ENCODE measurements at places on chromosomes 6 and 20.
A peak's percentile ranks its signal among the peaks of the same experiment; 100 is the strongest.

GRCh38 chr20:58102744-58103516 lies 125.5 kb downstream of the ANKRD60 start:
- DNase-seq, result no peak

GRCh38 chr6:12893036-12893435 lies 176.5 kb downstream of the PHACTR1 start:
- no peak for DNase-seq

DNA sequence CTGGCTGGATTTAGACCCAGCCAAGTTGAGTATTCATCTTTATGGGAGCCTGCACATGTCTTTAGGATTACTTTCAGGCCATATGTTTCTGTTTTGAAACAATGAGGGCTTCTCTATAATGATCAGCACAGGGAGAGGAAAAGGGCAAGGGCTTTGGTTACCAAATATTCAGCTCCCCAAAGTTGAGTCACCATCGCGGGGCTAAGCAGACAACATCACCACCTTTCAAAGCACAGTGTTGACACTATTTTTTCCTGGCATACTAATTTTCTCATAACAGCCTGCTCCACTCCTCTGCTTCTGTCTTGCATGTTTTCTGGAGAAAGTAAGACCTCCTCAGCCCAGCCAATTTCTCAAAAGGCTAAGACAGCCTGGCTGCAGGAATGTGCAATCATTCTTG lies 4.9 kb downstream of the SCML4 start:
- no peak for DNase-seq

- DNase-seq, result no peak
These were observed 33.3 kb upstream of the NKAIN2 start for GRCh38 chr6:123770247-123770949.

DNA sequence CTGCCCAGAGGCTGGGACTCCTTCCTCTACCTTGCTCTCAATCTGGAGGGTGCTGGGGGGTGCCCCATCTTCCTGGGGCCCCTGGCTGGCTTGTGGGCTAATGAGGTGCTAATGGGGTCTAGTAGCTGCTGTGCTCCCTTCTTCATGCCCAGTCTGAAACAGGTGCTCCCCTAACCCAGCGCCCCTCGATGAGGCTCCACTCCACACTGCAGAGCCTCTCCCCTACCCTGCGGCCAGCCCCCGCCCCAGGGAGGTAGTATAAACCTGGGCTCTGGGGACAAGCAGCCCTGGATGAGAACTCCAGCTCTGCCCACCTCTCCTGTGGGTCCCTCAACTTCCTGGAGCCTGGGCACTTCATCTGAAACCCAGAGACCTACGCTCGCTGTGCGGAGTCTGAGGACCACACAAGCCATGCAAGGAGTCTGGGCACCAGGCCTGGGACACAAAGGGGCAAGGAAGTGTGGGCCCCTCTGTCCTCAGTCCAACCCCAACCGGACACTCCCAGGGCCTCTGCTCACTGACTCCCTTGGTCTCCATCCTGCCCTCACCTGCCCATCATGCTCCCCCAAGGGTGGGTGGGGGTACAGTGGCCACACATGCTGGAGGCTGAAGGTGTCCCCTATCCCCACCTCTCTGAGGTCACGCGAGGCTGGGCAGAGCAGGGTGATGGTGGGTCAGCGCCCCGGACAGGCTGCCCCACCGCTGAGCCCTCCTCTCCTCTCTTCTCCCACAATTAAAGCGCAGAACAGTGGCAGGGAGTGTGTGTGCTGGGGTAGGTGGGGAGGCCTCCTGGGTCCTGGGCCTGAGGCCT lies 6.1 kb downstream of the RPL10A start:
- DNase-seq, result no peak

GRCh38 chr6:35787266-35788218 lies 6.7 kb downstream of the CLPSL1 start:
- DNase-seq, result no peak

DNA sequence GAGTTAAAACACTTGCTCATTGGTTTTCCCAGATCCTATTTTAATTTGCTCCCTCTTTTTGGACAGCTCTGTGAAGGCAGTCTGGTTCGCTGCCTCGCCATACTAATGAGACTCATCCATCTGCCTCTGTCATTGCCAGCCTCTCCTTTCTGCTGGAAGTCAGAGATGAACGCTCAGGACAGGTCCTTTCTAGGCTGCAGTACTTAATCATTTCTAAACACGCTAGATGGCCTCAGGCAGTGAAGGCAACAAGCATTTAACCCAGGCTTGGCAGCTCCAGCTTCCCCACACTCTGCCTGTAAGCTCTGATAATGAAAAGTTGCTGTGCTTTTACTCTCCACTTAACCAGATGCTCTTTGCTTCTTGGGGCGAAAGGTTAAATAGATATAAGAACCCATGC lies 286.7 kb upstream of the POU3F2 start:
- DNase-seq, result no peak

DNA sequence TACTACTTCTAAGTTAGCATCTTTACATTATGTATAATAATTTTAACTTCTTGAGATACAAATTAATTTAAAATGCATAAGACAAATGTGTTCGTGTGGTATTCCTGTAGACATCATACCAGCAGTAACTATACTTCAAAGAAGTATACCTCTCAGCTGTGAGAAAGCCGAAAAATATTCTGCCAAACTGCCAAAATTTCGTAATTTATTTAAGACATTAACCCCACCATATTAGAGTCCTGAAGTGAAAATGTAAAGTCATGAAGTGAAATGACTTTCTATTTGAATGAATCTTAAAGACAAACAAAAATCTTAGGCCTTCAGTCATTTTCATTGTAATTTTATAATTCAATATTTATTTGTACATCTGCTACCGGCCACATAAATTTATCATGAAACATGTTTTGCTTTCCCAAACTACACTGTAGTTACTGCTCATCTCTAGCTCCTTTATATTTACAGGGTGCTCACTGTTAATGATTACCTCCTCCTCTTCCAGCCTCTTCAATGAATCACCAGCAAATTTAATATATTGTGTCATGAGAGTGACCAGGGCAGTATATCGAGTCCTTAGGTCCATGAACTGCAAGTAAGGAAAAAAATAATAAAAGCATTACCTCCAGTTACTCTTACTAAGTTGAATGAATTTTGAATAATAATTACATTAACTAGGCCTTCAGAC lies 18.5 kb downstream of the DST start:
- no peak for DNase-seq

DNA sequence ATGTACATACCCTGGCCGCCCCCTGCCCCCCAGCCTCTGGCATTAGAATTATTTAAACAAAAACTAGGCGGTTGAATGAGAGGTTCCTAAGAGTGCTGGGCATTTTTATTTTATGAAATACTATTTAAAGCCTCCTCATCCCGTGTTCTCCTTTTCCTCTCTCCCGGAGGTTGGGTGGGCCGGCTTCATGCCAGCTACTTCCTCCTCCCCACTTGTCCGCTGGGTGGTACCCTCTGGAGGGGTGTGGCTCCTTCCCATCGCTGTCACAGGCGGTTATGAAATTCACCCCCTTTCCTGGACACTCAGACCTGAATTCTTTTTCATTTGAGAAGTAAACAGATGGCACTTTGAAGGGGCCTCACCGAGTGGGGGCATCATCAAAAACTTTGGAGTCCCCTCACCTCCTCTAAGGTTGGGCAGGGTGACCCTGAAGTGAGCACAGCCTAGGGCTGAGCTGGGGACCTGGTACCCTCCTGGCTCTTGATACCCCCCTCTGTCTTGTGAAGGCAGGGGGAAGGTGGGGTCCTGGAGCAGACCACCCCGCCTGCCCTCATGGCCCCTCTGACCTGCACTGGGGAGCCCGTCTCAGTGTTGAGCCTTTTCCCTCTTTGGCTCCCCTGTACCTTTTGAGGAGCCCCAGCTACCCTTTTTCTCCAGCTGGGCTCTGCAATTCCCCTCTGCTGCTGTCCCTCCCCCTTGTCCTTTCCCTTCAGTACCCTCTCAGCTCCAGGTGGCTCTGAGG lies 7.6 kb downstream of the CDKN1A start:
- DNase-seq, result no peak

- DNase-seq, result no peak
These were observed 39.3 kb upstream of the TRAM2 start for GRCh38 chr6:52616059-52616690.

DNA sequence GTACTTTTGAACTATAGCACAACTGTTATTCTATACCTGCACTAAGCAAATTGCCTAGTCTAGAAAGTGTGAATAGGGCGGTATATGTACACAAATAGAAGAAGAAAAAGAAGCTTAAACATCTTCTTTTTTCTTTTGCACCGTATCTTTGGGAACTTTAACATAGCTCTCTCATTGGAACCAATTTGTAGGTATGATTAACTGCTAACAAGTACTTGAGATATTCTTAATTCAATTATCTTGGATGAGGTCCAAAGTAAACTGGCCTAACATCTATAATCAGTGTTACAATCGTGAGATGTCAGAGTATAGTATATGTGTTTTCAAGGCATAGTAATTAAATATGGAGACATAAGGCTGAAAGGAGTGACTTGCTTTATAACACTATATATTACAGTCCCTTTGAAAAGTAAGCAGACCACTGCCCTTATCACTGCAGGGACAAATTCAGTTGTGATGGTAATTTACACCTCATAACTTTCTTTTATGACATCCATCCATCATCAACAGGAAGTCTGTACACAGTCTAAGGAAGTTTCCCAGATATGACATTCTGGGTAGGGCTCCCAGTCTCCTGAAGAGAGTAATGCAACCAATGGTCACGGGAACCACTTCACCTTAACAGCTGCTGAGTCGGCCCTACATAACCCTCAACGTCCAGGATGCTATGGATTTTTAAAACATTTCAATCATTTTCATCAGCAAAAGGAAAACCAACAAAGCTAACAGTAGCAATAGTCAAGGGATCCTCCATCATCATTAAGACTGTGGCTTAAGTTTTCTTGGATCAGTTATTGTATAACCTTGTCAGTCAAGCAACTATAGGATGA lies 37.6 kb downstream of the NKAIN2 start:
- DNase-seq, result peak; percentile 10

- DNase-seq, result no peak
These were observed 753.4 kb upstream of the DEFB115 start for GRCh38 chr20:30503992-30504570.

DNA sequence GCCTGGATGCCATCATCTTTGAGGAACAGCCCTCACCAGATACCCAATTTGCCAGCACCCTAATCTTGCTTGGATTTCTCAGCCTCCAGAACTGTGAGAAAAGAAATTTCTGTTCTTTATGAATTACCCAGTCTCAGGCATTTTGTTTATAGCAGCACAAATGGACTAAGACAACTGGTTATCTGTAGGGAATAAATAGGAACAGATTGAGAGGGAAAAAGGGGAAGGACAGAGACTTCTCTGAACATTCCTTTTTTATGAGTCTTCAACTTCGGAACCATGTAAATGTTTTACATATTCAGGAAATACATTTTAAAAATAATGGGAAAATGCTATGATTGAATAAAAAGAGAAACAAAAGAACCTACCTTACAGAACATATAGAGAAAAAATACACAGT lies 20.9 kb downstream of the KCTD20 start:
- no peak for DNase-seq

DNA sequence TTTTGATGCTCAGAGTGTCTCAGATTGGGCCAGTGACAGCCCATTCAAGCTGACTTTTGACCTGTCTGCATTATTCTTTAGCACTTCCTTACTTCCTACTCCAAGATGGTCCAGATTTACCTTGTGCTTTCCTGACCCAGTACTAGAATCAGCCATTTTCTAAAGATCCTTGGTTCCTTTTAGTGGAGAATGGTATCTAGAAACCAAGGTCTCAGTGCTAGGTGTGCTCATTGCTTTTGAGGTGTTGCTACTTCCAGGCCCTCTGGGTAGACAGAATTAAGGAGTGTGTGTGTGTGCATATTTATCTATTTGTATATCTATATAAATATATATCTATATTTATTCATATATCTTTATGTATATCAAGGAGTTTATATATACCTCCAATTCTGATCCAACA lies 67.3 kb upstream of the UTRN start:
- no peak for DNase-seq

DNA sequence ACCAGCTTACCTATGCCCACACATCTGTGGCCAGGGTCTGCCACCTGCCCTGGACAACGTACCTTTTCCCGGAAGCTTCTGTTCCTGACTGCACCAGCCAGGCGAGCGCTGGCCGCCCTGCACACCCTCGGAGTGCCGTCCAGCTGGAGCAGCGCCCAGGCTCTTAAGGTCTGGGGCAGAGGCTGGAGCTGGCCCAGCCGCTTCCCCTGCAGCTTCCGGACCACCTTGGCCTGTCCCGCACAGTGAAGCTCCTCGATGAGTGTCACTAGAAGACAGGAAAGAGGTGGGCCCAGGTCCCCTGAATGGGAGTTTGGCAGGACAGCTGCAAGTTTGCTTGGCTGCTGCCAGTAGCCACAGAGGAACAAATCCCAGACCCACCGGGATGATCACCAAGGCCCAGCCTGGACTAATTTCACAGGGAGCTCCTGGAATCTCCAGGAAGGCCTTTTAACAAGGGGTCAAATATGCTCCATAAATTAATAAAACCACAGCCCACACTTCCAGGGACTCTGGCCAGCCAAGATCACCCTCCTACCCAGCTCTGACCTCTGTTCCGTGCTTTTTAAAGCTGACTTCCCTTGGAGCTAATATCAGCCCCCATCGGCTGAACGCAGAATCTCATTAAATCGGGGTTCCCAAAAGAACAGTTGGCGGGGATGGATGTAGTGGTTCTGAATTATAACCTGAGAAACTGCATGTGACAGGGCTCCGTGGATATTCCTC lies 82.3 kb downstream of the PTPN1 start:
- no peak for DNase-seq

- no peak for DNase-seq
These were observed 182.3 kb upstream of the CDYL start for GRCh38 chr6:4593951-4594350.

- DNase-seq, result no peak
These were observed 214.3 kb downstream of the OGFRL1 start for GRCh38 chr6:71502956-71503355.

DNA sequence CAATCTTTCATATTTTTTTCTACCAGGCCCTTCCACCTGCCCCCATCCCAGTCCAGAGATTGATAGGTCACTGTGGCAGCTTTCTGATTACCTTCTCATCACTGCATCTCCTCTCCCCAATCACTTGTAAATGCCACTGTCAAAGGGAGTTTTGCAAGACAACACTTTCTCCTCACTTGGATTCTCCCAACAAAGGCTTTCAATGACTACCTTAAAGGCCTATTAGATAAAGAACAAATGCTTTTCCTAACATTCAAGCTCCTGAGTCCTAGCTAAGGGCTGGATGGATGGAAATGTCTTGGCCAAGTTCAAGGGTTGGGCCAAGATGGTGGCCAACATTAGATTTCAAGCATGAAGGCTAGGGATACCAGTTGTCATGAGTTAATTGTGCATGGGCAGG lies 55.3 kb downstream of the UNC5CL start:
- no peak for DNase-seq

DNA sequence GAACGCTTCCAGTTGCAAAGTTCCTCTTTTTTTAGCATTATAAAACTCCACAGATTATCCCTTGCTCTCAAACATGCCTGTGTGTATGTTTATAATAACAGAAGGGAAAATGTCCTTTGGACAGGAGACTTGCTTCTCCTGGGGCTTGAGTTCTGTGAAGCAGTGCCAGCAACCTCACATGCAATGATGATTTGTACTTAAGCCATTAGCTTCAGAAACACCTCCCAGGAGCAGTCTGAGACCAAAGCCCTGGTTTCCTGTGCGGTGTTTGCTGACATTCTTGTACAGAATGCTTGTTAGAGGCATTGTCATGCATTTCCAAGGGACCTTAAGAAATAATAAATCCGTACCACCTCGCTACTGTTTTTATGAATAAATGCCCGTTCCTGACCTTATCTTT lies 752.8 kb downstream of the CBLN4 start:
- DNase-seq, result no peak

- peak; percentile 28 for DNase-seq
These were observed 18.5 kb upstream of the C6orf141 start for GRCh38 chr6:49531774-49532569.

Data from NCI-H510A (cell line).